ENCODE measurements at places on chromosomes 1 and 21.

DNA sequence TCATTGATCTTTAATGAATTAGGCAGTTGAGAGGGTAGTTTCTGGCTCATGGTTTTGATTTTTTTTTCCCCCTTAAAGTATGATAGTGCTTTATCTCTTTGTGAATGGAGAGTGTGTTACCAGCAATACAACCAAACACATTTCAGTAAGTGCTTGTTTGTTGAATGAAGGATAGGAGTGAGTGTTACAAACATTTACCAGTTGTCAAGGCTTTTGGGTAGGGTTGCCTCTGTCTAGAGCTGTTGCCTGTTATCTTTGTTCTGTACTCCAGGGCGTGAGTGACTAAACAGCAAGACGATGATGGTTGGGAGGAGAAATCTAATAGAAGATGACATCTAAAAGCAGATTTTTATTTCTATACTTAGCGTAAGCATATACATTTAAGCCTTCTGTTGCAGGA is 21.5 kb downstream of the MAP3K7CL start:
- no peak for DNase-seq

DNA sequence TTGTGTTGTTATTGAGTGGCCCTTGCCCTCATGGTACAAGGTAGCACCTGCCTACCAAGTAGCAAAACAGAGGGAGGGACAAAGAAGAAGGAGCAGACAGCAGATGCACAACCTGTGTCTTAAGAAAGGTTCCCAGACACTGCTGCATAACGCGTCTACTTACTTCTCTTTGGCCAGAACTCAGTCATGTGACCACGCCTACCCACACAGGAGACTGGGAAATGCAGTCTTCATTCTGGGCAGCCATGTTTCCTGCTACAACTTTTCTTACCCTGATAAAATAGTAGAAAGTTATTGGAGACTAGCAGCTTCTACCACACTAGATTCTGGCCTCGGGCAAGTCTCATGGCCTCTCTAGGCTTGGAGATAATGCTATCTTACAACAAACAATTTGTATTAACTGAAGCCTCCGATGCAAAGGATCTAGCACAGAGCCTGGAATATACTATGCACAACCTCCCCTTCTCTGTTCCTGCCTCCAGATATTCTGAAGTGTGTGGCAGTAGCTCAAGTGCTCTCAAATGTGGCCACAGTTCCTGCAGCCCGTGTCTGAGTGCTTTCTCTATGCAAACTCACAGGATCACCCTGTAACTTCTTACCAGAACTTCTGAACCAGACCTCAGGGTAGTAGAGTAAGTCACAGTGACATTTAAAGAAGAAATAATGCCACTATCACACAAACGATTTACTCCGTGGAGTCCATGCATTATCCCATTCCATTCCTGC is 34.1 kb upstream of the BTG2 start:
- DNase-seq: peak; percentile 89

DNA sequence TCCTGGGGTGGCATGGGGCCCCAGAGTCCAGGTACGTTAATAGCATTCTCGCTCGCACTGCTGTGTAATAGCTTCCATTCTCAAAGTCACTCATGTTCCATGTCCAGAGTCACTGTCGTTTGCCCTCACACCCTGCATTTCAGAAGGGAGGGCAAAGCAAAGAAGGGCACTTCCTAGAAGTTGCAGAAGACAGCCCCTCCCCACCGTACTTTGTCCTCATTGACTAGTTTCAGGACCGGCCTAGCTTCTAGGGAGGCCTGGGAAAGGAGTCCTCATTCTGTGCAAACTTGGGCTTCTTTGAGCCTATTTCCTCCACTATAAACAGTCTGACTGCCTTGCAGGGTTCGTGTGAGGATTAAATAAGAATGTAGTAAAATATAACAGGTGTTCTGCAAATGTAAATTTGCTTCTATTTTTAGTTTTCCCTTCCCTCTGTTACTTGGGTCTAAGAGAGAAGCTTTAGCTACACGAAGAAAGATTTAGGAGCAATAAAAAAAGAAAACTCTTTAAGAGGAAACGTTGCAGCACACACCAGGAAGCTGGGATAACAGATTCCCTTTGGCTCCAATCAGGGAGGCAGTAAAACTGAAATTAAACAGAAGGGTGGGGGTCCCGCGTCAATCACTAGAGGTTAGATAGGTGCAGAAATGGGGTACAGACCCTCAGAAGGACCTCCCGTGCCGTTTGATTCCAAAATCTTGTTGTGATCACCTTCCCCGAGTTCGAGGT is 40.1 kb downstream of the ACTL8 start:
- no peak for DNase-seq

DNA sequence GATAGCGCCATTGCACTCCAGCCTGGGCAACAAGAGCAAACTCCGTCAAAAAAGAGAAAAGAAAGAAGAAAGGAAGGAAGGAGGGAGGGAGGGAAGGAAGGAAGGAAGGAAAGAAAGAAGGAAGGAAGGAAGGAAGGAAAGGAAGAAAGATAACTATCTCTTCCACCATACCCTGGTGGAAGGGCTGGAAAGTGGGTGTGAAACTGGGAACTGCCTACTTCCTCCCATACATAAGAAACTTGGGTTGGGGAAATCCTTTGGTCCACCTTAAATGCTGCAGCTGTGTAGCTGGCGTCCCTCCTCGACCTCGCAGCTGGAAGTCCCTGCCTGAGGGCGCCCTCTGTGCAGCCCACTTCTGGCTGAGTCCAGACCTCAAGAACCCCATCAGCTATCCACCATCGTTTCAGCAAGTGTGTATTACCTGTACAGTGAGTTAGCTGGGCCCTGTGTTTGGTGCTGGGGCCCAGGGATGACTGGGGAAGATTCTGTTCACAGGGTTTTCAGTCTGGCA is 4.6 kb upstream of the FAM167B start:
- DNase-seq: no peak

- DNase-seq: no peak
Observed at GRCh38 chr1:67722292-67722944, 37.4 kb downstream of the GADD45A start.

GRCh38 chr1:202311875-202312635 is 29.7 kb downstream of the UBE2T start:
- DNase-seq: no peak

DNA sequence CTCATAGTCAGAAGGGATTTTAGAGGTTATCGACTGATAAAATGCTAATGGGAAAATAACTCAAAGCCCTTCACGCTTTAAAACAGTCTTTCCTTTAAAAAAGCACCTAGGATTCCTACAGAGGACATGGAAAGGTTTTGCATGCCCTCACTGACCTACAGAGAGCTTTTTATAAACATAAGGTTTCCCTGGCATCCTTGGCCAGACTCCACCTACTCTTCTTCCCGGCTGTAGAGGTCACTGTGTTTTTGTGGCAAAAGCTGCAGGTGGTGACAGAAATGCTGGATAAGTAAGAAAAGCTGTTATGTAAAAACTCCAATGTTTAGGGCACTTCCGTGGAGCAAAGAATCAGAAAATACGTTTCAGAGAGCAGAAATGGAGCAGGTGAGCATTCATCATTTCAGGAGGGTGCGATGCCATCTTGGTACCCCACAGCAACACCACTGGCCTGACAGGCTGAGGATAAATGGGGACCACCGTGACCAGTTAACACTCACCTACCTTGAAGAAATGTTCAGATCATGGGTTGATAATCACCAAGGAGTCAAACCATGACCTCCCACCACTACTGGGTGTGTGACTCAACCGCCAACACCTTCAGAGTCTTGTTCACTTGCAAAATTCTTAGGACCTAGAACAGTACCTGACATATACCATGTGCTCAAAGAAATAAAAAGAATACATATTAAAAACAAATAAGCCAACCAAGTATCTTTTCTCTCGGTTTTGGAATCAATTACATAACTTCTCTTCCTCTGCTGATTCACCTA is 46.6 kb downstream of the SSBP3 start:
- peak; percentile 31 for DNase-seq

GRCh38 chr21:43006874-43007208 is 32.5 kb downstream of the PKNOX1 start:
- no peak for DNase-seq

DNA sequence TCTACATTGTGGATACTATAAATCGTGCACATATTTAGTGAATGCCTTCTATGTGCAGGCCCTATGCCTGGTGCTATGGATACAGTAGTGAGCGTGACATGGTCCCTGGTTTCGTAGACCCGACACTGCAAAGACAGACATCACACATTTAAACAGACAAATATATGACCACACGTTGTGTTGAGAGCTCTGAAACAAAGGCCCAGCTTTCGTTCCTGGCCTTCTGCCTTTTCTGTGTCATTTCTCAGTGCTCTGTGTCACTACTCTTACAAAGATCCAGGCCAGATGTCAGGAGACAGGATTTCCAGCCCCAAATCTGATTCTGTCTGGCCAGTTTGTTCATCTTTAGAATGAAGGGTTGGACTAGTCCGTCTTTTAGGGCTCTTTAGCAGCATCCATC is 19.3 kb upstream of the TRABD2B start:
- DNase-seq: no peak

DNA sequence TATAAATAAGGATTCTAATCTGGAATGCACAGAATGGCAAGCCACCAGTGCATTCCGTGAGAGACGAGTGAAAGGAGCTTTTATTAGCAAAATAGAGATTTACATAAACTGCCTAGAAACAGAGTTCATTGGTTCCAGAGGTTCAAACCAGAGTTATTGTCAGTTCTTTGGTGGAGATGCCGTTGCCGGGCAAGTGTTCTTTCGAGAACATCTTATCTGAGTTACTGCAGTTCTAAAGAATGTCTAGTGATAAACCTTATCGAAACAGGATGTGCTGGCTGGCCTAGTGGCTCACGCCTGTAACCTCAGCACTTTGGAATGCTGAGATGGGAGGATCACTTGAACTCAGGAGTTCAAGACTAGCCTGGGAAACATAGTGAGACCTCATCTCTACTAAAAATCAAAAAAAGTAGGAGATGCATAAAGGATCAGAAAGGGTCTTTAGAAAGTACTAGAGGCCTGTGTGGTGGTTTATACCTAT is 19.9 kb upstream of the EVI5 start:
- peak; percentile 12 for DNase-seq

- DNase-seq: no peak
Observed at GRCh38 chr1:4173731-4174130, 273.7 kb upstream of the C1orf174 start.

DNA sequence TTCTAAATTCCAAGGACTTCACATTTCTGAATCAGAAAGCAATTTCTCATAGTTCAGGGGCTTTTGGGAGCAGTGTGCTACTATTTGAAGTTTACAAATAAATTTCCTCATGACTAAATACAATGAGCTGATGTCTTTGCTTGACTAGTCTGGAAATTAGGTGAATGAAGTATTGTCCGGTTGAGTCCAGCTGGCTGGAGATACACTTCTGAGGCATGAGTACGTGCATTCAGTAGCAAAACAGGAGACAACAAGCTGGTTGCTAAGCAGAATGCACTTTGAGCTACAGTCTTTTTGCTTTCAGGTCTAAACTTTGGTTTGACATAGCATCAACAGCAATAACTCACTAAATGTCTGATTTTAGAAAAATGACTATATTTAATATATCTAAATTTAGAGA is 27.1 kb downstream of the ZNHIT6 start:
- DNase-seq: no peak

DNA sequence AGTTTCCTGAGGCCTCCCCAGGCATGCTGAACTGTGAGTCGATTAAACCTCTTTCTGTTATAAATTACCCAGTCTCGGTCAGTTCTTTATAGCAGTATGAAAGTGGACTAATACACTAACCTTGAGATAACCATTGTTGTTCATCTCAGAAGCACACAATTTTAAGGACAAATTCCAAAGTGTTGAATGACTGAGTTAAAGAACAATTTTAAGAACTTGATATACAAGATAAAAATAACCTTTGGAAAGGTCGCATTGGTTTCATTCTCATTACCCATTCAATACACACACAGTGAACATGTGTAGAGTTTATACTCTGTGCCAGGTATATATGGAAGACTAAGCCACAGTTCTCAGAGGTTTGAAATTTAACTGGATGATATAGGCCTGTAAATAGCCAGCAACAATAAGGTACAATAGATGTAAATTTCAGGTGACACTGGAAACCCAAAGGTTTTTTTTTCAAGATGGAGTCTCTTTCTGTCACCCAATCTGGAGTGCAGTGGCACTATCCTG is 19.1 kb upstream of the SRSF10 start:
- no peak for DNase-seq

DNA sequence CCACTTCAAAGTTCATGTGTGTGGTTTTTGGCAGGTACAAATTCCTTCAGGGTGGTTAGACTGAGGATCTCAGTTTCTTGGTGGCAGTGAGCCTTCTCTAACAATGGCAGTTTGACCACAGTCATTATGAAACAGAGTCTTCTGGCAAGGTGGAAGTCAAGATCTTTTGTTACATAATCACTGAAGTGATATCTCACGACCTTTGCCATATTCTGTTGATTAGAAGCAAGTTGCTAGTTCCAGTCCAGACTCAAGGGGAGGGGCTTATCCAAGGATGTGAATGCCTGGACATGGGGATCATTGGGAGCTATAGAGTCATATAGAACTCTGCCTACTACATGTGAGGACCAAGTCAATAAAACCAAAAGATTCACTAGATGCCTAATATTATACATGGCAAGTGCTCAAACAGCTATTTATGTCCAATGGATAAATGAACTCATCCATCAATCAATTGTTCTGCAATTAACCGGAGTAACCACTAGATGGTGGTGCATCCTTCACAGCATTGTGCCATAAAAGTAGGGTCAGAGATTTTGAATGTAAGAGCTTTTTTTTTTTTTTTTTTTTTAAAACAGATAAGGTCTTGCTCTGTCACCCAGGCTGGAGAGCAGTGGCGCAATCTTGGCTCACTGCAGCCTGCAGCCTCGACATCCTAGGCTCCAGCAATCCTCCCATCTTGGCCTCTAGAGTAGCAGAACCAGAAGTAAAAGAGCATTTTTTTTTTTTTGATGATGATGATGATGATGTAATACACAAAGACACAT is 131.9 kb downstream of the CRB1 start:
- peak; percentile 28 for DNase-seq

- DNase-seq: no peak
Observed at GRCh38 chr1:211101481-211101880, 32.5 kb downstream of the KCNH1 start.

- peak; percentile 5 for DNase-seq
Observed at GRCh38 chr21:23887725-23888306, 1719.5 kb downstream of the MRPL39 start.

DNA sequence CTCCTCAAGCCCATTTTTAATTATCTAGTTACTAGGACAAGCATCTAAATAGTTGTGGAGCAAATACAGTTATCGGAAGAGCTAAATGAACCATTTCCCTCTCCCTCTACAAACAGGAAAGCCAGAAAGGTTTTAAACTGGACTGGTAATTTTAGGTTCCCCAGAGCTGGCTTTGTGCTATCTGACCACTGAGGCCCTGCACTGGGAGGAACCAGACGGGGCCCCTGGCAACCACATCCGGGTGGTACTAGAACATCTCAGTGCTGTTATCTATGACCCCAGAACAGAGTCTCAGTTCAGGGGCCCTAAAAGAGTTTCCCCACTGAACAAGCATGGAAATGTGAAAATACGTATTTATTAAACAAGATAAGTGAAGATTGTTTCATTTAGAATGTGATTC is 7.7 kb upstream of the RSPH1 start:
- DNase-seq: no peak

- DNase-seq: no peak
Observed at GRCh38 chr21:17003763-17004373, 509.0 kb upstream of the CXADR start.

- no peak for DNase-seq
Observed at GRCh38 chr1:196309386-196309785, 298.9 kb downstream of the KCNT2 start.

GRCh38 chr1:20511518-20512428 is 3.8 kb upstream of the MUL1 start:
- no peak for DNase-seq

Data from activated naive CD4-positive, alpha-beta T cell treated with anti-CD3 and anti-CD28 coated beads for 36 hours (primary cell).